ENCODE measurements at places on chromosomes 6 and 20.

DNA sequence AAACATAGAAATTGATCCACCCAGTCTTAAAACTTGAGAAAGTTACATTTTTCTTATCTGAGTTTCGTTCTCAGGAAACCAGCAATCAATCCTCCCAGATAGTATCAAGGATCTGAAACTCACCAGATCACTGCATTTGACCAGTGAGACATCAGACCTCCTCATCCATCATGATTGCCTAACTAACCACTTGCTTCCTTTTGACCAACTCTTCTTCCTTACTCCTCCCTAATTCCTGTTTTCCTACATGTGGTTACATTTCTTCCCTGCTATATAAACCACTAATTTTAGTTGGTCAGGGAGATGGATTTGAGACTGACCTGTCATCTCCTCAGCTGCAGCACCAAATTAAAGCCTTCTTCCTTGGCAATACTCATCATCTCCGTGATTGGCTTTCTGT is 357.1 kb upstream of the POU3F2 start:
- DNase-seq = no peak

DNA sequence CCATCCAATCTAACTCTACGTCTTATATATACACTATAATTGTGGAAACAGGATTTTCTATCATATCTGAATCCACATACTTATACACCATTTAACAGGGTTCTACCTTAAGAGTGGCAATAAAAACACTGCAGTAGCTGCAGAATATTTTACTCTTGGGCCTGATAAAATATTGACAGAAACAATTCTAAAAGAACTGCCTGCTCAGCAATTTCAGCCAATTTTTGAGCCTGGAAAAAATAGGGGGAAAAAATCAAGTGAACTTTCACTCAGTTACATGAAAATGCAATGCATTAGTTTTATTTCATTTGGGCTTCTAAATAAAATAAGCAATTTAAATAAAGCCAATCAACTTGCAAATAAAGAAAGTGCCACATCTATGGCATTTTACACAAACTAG is 246.5 kb upstream of the RUNX2 start:
- no peak for DNase-seq

- no peak for DNase-seq
Measured at GRCh38 chr6:127510876-127511275, 8.3 kb downstream of the MTCL3 start.

DNA sequence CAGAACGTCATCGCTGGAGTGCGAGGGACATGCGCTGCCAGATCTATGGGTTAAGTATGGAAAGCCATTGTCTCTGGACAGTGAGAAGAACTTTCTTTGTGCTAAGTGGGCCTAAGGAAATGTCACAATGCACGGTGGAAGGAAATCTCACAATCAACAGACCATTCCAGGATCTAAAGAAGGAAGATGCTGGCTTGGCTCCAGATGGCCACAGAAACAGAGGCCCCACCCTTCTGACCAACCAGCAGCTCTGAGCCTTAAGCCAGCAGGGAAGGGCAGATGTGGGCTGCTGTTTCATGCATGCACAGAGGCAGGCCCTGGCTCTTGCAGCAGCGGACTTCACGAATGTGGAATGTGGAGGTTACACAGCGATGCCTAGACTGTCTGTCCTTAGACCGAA is 156.3 kb downstream of the SOBP start:
- DNase-seq = no peak

- DNase-seq = no peak
Measured at GRCh38 chr20:57773059-57773815, 63.4 kb upstream of the PMEPA1 start.

GRCh38 chr6:155264693-155265320 is 994 bp downstream of the CLDN20 start:
- DNase-seq = no peak

GRCh38 chr20:14672066-14672465 is 334.7 kb upstream of the FLRT3 start:
- no peak for DNase-seq

DNA sequence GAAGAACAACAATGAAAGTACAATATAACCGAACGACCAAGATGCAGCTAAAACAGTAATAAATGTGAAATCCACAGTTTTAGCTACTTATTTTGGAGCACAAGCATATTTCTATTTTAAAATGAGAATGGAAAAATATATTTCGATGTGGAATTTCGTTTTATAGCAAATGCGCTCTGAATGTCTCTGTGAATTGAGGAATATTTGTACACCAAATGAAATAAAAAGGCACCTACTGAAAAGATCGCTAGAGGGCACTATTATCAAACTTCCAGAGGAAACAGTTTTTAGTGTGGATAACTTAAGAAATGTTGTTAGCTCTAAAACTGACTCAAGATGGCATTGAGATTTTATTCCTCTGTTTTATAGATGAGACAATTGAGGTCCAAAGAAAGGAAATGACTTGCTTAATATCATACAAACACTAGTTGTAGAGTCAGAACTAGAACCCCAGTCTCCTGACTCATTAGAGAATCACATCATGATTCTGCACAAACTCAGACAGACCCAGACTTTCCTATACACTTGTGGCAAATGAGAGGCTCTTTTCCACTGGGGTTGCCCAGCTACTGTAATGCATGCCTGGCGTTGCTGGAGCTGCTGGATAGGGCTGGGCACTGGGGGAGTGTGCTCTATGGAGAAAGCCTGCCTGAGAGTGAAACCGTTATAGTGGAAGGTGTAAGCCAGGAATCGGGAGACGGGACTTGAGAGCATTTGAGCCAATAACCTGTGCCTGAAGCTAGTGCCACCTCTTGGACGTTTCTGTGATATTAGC is 51.9 kb downstream of the GCLC start:
- DNase-seq = peak; percentile 58

- DNase-seq = no peak
Measured at GRCh38 chr6:294656-295565, 2.6 kb downstream of the DUSP22 start.

DNA sequence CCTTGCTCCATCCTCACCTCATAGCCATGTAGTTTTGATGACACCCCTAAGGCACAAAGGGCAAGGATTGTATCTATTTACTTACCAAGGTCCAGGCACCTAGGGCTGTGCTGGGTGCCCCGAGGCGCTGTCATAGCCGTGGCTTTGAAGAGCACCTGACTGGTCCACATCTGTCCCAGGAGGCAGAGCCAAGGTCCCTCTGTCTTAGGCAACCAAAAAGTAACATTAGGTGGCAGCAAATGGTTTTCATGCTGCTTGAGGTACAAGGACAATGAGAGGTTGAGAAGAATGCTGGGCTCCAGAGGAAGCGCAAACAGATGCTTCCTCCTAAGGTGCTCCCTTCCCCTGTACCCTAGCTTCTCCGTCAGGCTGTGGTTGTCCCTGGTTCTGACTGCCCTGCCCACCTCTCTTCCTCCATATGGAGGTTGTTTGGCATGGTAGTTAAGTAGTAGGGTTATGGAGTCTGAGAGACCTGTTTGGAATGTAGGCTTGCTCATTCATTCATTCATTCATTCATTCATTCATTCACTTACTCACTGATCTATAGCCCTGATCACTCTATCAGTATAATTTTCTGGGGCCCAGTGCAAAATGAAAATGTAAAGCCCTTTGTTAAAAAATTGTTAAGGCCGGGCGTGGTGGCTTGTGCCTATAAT is 3.0 kb upstream of the UQCC2 start:
- no peak for DNase-seq

GRCh38 chr6:51024126-51024525 is 205.5 kb downstream of the TFAP2B start:
- DNase-seq = no peak

Measured in NCI-H460 (cell line).